ENCODE measurements at places on chromosomes 6 and 20. TPM values are rescaled to one million over a fixed set of nuclear protein-coding genes. Genes with fewer than 3 reads are reported as not detected.

DNA sequence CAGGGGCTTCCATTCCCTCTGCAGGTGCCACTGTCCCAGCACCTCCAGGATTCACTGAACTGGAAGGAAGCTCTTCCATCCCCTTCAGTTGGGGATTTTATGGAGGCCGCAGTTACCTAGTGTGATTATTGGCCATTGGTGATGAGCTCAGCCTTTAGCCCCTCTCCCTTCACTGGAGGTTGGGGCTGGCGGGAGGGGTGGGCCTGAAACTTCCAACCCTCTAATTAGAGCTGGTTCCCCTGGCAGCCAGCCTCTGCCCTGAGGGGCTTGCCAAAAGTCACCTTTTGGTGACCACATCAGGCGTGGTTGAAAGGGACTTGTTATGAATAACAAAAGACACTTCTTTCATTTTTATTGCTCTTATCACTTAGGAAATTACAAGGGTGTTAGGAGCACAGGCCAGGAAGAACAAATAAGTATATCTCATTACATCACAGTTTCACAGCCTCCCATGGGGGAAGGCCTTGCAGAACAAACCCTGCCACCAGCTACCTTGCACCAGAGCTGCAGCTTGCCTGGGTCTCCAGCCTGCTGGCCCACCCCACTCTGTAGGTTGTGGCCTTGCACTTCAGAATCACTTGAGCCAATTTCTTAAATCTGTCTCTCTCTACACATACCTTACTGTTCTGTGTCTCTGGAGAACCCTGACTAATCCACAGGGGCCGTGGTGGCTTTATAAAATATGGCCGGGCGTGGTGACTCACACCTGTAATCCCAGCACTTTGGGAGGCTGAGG, 5.0 kb downstream of the PYGB start:
- no peak for DNase-seq

GRCh38 chr20:62856931-62857619, 4.5 kb downstream of the TCFL5 start:
- no peak for DNase-seq

RHAG gene
- total RNA-seq, result not detected

- peak; percentile 76 for DNase-seq
Measured at GRCh38 chr6:84763003-84763885, 1.2 kb downstream of the TBX18 start.

- no peak for DNase-seq
Measured at GRCh38 chr6:101630941-101631340, 237.4 kb downstream of the GRIK2 start.

CTCFL gene
- 0.42 TPM for total RNA-seq

GRCh38 chr6:9537381-9537780, 877.5 kb downstream of the TFAP2A start:
- DNase-seq, result no peak

DNA sequence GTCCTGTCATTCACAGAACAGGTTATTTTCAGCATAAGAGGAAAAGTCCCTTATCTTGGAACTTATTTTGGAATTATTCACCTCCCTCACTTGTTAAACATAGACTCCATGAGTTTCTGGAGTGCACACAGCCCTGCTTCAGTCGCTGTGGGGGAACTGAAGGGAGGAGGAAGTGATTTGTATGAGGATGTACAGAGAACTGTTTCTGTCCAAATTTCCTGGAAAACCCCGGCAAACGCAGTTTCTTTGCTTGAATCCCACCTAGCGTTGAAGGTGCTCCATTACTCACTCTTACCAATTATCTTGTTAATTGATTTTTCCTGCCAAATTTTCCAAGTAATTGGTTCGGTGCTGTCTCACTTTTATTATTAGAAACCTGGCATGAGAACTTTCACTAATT, 78.0 kb upstream of the AGPAT4 start:
- DNase-seq, result peak; percentile 20

DNA sequence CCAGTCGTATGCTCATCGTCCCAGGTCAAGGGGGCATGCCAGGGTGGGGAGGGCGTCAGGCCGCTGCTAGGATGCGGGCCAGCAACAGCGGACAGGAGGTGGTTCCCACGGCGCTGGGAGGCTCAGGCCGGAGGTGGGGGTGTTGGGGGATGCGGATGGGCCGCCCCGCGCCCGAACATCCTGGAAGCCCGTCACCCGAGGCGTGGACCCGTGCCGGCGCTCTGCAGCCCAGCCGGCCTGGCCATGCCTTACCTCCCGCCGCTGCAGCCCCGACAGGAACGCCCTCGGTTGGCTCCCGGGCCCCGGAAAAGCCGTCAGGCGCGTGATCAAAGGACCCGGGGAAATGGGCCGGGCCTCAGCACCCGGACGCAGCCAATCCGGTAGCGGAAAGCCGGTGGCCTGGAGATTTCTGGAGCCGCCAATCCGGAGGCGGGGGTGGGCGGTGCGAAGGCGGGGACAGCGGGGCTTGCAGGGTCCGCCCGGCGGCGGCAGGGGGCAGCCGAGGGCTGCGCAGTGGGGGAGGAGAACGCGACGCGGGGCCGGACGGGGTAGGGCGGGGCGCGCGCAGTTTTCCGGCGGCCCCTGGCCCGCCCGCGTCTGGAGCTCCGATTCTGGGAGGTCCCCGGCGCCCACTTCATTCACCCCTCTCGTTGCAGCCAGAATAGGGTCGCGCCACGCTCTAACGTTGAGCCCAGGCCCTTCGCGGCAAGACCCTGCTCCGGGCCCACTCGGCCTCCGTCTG, at the start of gene SMIM29:
TSS of gene SMIM29 (minus strand) at position 280 of the 742 bp plus-strand sequence. CDS start 1,215 bp downstream, outside the sequence.
- peak; percentile 94 for DNase-seq

DNA sequence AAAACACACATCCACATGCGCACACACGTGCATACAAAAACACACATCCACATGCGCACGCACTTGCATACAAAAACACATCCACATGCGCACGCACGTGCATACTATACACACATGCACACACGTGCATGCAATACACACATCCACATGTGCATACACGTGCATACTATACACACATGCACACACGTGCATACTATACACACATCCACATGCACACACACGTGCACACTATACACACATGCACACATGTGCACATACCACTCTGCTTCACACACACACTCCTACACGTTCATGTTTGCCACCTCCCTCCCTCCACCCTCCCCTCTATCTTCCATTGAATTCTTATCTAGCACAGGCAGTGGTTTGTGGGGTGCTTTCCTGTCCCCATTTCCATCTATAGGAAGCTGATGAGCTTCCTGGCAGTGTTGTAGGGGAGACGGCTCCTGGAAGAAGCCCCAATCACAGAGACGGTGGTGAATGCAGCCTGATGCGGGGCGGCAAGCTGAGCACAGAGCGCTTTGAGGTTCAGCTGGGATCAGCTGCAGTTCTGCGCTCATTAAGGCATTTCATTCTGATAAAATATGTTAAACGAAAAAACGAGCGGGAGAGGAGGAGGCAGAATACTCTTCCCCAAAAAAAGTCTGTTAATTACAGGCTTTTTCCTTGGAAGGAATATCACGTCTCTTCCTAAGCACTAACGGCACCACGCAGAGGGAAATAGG, 287.7 kb downstream of the TAF4 start:
- DNase-seq, result no peak

DNA sequence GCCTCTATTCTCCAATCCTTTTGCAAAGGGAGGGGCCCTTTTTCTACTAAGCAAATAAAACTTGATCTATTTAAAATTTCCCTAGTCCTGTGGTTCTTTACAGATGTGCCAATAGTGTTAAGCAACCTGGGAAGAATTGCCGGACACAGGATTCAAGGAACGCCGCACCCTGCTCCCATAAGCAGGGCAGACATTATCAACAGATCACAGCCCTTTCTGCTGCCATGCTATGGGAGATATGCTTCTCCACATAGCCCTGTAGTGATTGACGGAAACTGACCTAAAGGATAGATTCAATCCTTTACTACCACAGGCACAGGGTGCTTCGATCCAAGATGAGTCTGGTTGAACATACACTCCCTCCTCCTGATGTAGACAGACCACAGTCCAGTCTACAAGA, 118.4 kb upstream of the TRAF3IP2 start:
- no peak for DNase-seq

GRCh38 chr20:50340541-50340940, 149.9 kb downstream of the CEBPB start:
- no peak for DNase-seq

GRCh38 chr6:36301781-36302180, 31.9 kb downstream of the PNPLA1 start:
- DNase-seq, result no peak

DNA sequence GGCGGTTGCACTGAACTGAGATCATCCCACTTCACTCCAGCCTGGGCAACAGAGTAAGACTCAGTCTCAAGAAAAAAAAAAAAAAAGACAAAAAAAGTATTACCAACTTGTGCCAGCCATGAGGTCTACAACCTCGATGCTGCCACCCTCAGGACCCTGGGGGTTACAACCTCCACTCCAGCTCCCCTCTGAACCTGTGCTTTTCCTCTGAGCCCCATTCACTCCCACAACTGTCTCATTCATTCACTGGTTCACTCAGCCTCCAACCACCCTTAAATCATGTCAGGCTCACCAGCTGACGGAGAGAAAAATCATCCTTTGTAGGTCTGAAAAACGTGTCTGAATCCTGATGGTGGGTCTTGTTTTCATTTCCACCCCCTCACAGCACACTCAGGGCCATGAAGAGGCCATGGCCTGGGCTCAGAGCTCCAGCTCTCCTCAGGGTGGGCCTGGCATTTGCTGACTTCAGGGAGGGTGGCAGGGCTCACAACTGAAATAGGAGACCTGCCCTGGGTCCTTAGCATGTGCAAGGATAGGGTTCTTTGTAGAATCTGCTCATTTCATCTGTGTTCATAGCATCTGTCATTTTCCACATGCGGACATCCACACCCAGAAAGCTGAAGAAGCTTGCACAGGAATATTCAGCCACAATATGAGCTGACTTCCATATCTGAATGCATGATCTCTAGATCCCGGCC, 1.9 kb upstream of the ULBP1 start:
- DNase-seq, result peak; percentile 60
